ENCODE measurements at places on chromosomes 3 and 15.

DNA sequence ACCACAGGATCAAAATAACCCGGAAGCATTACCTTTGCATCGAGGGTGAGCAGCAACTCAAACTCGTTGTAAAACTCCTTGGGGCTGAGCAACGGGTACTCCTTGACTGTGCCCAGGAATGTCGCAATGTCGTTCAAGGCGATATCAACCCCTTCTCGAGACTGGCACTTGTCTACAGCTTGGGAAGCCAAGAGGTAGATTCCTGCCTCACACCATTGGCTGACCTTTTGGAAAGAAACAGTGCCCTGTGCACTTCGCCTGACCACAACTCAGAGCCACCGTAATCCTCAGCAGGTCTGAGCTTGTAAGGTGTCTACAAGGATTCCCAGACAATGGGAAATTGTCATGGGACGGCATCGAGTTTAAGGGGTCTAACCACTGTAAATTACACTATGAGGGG, 43.9 kb downstream of the B3GNT5 start:
- DNase-seq = no peak

DNA sequence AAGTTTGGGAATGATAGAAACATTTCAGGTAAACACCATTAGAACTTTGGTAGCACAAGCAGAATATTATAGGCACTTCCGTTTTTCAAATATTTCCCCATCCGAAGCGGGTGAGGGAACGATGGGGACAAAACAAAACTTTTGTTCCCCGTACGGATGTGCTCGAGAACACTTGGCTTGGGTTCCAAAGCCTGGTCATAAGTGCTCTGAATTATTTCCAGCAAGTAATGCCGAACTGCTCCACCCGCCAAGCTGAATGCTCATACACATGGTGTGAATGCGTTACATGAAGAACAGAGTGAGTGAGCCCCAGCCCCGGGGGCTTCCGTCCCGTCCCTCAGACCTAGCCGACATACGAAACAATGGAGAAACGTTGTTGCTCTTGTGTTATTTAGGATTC, 438.2 kb upstream of the ARRDC4 start:
- no peak for DNase-seq

DNA sequence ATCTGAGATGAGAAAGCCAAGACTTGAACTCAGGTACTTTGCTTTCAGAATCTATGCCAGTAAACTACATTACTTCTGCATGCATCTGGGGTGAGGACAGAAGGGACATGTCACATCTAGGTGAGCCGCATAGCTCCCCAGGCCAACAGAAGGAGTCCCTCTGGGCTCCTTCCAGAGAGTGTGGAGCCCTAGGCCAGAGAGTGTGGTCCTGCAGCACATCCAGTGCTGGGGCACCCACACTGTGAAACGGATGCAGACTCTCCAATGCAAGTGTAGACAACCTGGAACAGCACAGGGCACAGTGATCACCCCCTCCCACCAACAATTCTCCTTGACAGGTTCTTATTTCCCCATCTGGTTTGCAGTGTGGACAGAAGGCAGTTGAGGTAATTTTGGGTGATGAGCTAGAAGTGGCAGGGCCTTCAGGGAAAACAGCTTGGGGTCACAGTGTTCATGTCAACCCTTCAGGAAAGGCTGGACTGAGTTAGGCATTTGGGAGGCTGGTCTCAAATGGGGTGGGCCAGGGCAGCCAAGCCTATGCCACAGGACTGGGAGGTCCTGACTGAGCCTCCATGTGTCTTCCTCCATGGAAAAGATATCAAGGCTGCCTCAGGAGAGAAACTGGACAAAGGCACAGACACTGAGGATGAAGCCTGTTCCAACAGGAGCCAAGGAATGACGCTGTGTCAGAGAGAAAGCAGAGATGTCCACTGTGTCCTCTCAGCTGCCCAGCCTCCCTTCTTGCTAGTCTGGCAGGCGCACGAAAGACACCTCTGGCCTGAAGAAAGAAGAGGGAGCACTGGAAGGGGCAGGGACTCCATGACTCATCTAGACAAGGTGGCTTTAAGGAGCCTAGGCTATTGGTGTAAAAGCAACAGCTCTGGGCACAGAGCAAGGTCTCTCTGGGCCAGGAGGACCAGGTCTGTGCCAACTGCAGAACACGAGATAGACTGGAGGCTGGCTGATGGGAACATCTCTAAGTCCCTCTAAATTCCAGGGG, 1.7 kb downstream of the PLCD1 start:
- DNase-seq = no peak

GRCh38 chr15:42691308-42691707, 45.6 kb downstream of the CDAN1 start:
- no peak for DNase-seq

DNA sequence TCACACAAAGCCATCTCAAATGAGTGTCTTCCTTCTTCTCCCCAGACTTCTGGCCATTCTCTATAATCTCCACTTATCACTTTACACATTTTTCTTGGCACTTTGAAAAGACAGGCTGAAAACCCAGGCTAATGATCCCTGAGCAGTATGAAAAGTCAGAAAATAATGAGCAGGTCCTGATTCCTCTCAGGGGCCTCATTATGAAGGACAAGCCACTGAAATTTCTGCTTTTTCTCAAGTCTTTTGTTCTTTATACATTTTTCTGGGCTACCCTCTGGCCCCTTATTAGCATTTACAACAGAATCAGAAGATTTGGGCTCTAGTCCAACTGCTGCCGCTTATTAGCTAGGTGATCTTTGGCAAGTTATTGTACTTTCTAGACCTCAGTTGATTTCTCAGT, 9.5 kb upstream of the ST6GAL1 start:
- DNase-seq = no peak

DNA sequence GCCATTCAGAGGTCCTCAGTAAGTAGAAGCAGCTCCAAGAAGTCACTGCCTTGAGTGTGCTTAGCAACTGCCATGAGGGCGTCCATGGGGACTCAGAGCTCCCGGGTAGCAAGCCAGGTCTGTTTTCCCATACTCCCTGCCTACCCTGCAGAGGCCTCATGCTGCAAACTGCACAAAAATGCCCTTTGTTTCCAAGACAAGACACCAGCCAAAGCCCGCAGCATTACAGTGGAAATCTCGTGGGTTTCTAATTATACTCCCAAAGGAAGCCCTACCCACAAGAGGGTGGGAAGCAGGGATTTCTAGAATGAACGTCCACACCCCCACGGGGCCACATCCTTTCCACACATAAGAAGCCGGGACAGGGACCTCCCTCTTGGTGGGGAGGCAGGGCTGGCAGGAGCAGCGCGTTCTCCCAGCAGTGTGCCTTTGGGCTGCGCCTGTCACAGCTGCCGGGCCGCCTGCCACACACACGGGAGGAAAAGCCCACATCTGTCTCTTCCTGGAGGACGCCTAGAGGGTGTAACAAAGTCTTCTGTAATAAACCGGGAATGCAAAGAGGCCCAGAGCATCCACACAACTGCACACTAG, 31.1 kb downstream of the FAM174B start:
- DNase-seq = no peak

Data from NCI-H2081 treated with DMSO at 0.1 percent for 48 hours (cell line).